Activated T-helper 1 cell treated with anti-CD3 and anti-CD28 coated beads, Interleukin-2, amount 50 U/mL, for 16 hours (primary cell): ENCODE measurements at places on chromosomes 3 and 15.

GRCh38 chr15:57667171-57667849 is 39.2 kb upstream of the POLR2M start:
- no peak for DNase-seq

DNA sequence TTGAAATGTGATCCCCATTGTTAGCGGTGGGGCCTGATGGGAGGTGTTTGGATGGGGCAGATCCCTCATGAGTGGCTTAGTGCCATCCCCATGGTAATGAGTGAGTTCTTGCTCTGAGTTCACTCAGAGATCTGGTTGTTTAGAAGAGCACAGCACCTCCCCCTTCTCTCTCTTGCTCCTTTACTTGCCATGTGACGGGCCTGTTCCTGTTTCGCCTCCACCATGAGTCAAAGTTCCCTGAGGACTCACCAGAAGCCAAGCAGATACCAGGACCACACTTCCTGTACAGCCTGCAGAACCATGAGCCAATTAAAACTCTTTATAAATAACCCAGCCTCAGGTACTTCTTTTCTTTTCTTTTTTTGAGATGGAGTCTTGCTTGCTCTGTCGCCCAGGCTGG is 46.6 kb downstream of the ANP32A start:
- no peak for DNase-seq

DNA sequence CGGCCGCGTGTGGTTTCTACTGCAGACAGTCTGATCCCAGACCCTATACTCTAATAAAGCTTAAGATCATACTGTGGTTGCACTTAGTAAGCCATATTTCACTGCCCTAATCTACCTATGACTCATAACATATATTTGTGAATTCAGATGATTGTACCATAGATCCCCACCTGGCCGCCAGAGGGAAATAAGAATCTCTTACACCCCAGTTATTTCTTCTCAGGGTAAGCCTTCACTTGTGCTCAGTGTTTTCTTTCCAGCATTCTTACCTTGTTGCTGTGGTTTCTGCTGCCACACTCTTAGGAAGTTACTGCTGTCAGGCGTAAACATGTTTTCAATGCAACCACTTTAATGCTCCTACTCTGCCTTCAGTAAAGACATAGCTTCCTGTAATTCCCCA is 105.9 kb downstream of the B3GALNT1 start:
- no peak for DNase-seq

DNA sequence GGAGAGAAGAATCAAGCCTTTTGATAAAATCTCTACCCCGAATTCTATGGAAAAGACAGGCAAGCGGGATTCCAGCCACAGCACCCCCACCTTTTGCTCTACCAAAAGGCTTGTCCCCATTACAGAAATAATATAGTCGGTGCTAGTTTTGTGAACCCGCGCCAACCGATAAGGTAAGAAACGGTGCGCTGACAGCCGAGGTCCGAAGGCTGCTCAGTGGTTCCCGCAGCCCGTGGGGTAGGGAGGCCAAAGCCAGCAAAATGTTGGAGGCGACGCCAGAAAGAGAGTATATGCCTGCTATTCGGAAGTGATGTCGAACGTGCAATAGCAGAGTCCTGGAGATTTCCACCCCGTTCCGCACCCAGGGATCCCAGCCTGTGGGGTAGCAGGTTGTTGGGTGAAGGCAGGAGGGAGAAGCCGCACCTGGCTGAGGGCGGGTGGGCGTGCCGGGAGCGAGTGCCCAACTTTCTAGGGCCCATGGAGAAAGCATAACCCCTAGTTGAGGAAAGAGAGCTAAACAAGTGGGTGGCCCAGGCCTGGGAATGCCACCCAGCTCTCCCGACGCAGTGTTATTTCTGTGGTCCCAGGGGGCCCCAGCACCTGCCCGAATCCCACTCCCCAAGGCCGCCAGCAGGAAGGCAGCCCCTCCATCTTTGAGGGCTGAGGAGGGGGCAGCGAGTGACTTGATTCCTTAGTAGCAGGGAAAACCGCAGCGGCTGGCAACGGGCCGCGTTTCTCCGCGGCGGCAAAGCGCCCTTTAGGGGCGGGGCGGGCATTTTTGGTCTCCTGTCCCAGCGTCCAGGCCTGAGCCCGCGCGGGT is 7.9 kb upstream of the SOX2 start:
- no peak for DNase-seq
